ENCODE measurements at places on chromosomes 1 and 21.

- DNase-seq, result no peak
These were observed 14.1 kb upstream of the OR2B11 start for GRCh38 chr1:247472035-247472434.

DNA sequence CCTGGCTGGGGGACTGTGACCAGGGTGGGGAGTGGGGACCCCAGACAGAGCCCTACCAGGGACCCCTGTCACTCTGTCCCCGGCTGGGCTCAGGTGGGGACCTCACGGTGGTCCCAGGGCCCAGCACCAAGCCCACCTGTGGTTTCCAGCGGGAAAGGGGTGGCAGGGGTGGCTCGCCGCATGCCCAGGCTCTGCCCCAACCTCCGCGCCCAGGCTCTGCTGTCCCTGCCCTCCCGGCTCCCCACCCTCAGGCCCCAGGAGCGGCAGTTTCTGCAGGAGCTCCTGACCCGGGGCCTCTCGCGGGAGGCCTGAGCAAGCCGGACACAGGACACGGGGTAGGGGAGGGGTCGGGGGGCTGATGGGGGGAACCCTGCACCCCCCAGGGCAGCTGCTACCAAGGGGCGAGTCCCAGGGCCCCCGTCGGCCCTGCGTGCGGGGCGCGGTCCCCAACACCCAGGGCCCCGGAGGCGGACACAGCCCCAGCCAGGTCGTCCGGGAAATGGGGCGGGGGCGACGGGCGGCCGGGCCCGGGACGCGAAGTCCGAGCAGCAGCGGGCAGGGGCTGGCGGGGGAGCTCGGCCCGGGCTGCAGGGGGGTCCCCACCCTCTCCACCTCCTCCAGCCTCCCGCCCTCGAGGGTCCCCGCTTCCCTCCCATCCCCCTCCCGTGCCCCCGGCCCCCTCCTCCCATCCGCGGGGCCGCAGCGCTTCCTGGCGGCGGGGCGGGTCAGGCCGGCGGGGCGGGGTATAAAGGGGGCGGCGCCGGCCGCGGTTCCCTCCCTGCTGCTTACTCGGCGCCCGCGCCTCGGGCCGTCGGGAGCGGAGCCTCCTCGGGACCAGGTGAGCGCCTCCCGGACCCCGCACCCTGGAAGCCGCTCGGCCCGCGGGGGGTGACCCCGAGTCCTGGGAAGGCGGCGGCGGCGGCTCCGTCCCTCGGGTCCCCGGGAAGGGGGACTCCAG, at the start of gene COL6A2:
TSS of gene COL6A2 (plus strand) at position 777 of the 958 bp plus-strand sequence.
- peak; percentile 89 for DNase-seq

DNA sequence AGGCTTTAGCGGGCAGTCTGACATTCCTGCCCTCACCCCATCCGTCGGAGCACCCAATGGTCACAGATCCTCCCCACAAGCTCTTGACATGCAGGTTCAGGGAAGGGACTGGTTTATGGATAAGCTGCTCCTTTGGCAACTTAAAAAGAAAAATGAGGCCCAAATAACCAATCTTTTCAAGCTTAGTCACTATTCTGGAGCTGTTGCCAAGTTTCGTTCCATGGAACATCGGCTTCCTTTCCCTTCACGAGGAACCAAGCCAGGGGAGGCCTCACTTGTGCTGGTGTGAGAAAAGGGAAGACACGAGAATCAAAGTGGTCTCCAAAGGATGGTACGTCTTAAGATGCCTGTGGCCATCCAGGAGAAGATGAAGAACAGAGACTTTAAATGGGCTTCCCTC, 46.1 kb upstream of the LPAR3 start:
- DNase-seq, result peak; percentile 14

GRCh38 chr21:35593000-35593502, 467.3 kb downstream of the SETD4 start:
- DNase-seq, result peak; percentile 25

- DNase-seq, result peak; percentile 47
These were observed 42.3 kb upstream of the NFASC start for GRCh38 chr1:204828352-204828850.

DNA sequence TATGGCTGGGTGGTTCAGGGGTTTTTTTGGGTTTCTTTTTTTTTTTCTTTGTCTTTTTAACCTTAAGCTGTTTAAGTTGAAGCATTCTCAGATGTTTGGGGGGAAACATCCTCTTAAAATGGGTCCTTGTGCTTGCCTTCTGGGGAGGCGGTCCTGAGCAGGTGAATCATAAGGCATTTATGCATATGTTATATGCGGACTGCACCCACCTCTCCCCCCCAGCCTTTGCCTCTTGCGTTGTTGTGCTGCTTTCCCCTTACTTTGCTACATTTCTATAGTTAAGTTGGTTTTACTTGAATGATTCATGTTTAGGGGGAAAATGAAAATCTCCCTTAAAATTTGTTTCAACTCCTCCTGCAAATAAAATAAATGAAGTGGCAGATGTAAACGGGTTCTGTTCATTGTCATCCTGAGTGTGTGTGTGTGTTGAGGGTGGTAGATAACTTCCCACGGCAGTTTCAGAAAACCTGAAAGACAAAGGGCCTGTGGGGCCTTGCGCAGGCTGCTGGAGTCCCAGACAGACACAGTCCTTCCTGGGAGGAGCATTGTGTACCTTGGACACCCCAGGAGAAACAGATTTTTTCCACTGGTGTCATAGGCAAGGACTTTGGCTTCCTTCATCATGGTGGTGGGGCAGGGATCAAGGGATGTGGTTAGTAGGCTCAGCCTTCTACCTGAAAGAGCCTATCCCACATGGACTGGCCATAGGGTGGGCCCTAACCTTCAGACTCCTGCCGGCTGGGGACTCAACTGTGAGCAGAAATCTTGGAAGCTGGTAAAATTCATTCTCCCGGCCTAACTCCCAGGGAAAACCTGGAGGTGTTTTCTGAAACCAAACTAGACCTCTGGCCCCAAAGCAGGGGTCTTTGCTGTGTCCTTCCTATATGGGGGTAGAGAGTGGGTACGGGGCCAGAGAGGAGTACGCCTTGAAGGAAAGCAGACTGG, 926 bp upstream of the SH3D21 start:
- no peak for DNase-seq

DNA sequence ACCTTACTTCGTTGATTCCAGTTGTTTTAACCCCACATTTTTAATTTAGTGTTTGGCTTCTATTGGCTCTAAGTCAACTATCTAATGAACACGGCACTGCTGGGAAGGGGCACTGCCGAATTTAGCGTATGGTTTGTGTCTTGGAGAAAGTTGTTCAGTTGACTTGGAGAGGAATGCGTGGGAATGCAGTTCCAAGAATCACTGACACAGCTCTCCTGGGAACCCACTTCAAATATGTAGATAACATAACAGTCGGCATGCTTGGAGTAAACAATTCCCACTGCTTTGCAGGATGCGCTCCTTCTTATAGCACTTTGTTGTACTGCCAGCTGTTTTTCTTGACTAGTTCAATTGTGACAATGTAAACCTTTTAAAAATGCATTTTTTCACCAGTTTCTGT, 104.3 kb downstream of the RYR2 start:
- DNase-seq, result no peak

- DNase-seq, result no peak
These were observed 26.4 kb upstream of the SMYD3 start for GRCh38 chr1:246533371-246533905.

DNA sequence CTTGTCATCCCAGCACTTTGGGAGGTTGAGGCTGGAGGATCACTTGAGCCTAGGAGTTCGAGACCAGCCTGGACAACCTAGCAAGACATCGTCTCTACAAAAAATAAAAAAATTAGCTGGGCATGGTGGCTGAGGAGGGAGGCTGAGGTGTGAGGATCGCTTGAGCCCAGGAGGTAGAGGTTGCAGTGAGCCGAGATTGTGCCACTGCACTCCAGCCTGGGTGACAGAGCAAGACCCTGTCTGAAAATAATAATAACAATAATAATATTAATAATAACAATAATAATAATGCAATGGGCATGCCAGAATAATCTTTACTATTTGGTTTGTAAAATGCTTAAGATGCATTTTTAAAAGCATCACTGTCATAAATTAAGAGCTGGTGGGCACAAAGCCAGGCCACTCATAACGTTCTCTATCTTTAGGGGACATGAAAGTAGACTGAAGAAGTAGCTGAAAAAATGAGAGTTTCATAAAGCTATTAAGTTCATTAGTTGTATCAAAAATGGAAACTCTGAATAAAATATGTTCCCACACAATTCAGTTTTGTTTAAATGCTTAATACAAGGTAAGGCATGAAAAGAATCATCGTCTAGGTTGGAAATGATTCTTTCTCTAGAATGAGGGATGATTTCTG, 51.6 kb upstream of the ITPKB start:
- DNase-seq, result no peak

- DNase-seq, result no peak
These were observed 27.7 kb downstream of the DSTYK start for GRCh38 chr1:205183676-205184335.

DNA sequence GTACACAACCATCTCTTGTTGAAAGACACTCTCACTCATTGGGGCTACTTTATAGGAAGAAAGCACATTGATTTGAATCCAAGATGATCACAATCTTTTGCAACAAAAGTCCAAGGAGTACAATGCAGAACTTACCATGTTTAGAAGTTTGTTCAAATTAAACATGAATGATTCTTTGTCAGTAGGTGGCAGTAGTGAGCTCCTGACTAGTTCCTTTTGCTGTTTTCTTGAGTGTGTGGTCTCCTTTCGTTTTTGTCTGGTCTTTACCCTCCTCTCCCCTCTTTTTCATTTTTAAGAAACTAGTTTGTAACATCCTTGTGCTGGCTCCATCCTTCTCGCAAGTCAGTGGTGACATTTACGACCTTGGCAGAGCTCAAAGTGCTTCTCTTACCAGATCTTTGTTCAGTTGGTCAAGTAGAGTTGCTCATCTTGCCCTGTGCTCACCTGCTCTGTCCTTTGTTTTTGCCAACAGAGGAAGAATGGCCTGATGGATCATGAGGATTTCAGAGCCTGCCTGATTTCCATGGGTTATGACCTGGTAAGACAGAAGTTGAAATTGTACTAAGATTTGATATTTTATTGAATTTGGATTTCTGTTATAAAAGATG, 35.7 kb upstream of the MTR start:
- DNase-seq, result peak; percentile 17

DNA sequence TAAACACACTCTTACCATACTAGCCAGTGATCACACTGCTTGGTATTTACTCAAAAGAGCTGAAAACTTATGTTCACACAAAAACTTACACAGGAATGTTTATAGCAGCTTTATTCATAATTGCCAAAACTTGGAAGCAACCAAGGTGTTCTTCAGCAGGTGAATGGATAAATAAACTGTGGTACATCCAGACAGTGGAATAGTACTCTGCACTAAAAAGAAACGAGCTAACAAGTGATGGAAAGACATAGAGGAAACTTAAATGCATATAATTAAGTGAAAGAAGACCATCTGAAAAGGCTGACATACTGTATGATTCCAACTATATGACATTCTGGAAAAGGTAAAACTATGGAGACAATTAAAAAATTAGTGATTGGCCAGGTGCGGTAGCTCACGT, 20.7 kb upstream of the PDIK1L start:
- DNase-seq, result no peak

GRCh38 chr1:87820668-87821334, 492.1 kb downstream of the LMO4 start:
- no peak for DNase-seq

DNA sequence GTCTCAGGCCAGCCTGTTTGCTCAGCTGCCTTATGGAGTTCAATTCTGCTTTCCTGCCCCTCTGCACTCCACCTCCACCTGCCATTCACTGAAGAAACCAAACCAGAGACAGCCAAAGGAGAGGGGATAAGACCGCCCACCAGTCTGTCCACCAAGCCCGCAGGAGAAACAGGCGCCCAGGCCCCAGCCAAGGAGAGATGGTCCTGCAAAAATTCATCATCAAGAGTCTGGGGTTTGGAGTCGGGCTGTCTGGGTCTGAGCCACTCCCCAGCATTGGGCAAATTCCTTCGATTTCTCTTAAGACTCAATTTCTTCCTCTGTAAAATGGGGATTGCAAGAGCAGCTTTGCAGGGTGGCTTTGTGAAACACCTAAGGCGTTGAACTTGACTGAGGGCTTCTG, 121.4 kb upstream of the RUNX3 start:
- DNase-seq, result no peak

- DNase-seq, result no peak
These were observed 28.9 kb downstream of the UCHL5 start for GRCh38 chr1:193030280-193030679.

DNA sequence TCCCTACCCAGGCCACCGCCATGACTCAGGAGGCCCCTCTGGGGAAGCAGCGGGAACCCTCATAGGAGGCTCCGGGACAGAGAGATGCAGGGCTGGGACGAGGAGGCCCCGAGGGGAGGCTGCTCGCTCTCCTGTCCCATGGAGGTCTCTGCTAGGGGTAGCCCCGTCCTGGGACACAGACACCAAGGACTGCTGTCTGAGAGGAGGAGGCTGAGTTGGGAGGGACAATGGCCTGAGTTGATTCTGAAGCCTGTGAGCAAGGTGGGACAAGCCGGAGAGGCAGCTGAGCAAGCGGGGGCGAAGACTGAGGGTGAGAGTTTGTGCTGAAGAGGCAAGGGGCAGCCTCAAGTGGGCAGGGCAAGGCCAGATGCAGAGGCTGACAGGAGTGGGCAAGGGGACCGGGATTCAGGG, 17.4 kb downstream of the SLC27A3 start:
- DNase-seq, result no peak

GRCh38 chr1:5722635-5723164, 269.5 kb downstream of the NPHP4 start:
- no peak for DNase-seq

DNA sequence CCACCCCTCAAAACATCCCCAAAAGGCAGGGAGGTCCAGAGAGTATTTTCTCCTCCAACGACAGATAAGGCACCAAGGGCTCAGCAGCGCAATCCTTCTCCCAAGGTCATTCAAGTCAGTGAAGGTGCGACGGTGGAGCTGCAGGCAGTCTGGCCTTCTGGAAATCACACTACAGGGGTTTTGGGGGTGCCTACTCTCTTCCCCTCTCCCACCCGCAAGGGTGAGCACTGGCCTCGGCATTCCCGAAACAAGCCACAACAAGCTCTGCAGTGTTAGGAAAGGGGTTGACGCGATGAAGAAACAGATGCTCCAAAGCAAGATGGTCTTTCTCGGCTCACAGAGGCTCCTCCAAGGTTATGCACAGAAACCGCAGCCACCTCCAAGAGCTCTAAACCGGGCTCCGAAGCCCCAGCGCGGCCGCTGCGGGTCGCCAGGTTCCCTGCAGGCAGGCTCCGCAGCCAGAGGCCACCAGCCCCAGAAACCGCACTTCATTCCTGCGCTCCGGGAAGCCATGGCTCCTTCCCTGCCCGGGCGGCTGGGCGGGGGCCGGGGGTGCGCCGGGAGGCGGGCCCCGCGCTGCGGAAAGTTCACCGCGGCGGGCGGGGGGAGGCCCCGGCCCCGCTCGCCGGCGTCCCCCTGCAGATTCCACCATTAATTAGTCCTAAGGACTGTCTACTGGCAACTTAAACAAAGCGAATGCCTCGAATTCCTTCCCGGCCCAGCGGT, 1.1 kb downstream of the LUZP1 start:
- peak; percentile 77 for DNase-seq

GRCh38 chr1:191508239-191508638, 650.0 kb upstream of the RGS18 start:
- no peak for DNase-seq
